Thoracic aorta (tissue), 2 donors: ENCODE measurements at places on chromosomes 2 and 18. TPM values are rescaled to one million over a fixed set of nuclear protein-coding genes. Genes with fewer than 3 reads are reported as not detected.

DNA sequence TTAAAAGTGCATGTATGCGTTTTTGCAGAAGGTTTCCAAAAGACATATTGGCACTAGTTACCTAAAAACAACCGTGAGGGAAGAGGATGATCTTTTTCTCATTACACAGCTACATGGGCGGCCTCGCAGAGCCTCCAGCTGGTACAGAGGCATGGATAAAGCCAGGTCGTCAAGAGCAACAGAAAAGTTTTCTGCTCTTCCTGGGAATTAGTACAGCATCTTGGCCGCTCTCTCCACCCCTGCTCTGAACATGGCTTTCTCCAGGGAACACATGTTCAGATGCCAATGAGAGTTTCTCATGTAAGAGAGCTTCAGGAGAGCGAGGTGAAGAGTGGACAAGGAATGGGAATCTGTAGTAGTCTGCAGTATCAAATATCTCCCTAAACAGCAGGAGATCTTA, 108.4 kb downstream of the ZEB2 start:
- H3K4me1 ChIP-seq, result no peaks in the 10 kb centered on the region
- no peak overlapping the region for H3K27ac ChIP-seq
- no peaks in the 10 kb centered on the region for H3K27me3 ChIP-seq
- H3K4me3 ChIP-seq, result no peak overlapping the region

Gene PUM2
- 88.7 TPM for total RNA-seq

- H3K36me3 ChIP-seq, result no peaks in the 10 kb centered on the region
- H3K27ac ChIP-seq, result no peak overlapping the region
- no peak for DNase-seq
- no peaks in the 10 kb centered on the region for H3K27me3 ChIP-seq
- H3K4me3 ChIP-seq, result no peak overlapping the region
- H3K4me1 ChIP-seq, result no peaks in the 10 kb centered on the region
Measured at GRCh38 chr2:235848055-235848454, 320.1 kb downstream of the GBX2 start.

Gene UGT1A4
- not detected for total RNA-seq

DNA sequence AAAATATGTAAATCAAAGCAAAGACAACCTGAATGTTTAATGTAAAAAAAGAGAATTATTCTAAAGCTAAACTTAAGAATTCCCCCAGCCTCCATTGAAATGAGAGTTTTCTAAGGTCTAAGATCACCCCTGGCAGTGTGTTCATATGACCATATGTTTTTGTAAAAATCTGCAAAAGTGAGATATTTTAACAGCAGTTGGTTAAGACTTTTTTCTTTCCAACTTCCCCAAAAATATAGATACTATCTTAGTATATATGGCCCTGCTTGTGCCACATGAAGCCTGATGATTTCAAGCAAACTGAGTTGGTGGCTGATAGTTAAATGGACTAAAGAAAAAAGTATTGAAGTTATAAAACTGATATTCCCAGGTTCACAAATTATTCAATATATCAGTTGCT, 35.4 kb downstream of the ZNF804A start:
- H3K27me3 ChIP-seq, result no peaks in the 10 kb centered on the region
- H3K4me1 ChIP-seq, result no peaks in the 10 kb centered on the region
- H3K4me3 ChIP-seq, result no peak overlapping the region

Gene C2orf80
- not detected for total RNA-seq

GRCh38 chr2:176385838-176386237, 116.6 kb downstream of the MTX2 start:
- H3K36me3 ChIP-seq, result no peaks in the 10 kb centered on the region
- no peak overlapping the region for H3K4me3 ChIP-seq
- H3K4me1 ChIP-seq, result peaks cover 13% of the 10 kb centered on the region
- DNase-seq, result no peak
- H3K27ac ChIP-seq, result no peak overlapping the region
- no peaks in the 10 kb centered on the region for H3K27me3 ChIP-seq

Gene ANO7
- total RNA-seq, result 1.2 TPM

GRCh38 chr2:219273937-219274336, 5.2 kb upstream of the DNAJB2 start:
- no peaks in the 10 kb centered on the region for H3K27me3 ChIP-seq
- H3K4me3 ChIP-seq, result peak overlapping the region; percentile 19
- H3K36me3 ChIP-seq, result no peaks in the 10 kb centered on the region
- no peak for DNase-seq
